ENCODE measurements at places on chromosomes 12 and 14.
A peak's percentile ranks its signal among the peaks of the same experiment; 100 is the strongest.

DNA sequence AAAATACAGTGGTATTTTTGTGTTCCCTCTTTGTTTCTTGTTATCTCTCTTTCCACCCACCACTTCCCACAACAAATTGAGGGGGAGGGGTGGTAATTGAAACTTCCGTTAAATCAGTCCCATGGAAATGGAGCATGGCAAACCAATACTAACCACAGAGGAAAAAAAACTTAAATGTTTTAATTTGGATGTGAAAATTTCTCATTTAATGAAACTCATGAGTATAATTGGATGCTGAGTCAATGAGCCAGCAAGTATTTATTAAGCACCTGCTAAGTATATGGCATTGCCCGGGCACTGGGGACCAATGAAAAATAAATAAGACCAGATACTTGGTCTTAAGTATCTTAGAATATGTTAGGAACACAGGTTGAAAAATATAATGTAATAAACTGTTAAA lies 147.5 kb downstream of the KCNH5 start:
- DNase-seq = no peak

- DNase-seq = no peak
These were observed 41.6 kb upstream of the CDK17 start for GRCh38 chr12:96441816-96442215.

GRCh38 chr14:34003082-34003668 lies 52.3 kb upstream of the EGLN3 start:
- DNase-seq = no peak

DNA sequence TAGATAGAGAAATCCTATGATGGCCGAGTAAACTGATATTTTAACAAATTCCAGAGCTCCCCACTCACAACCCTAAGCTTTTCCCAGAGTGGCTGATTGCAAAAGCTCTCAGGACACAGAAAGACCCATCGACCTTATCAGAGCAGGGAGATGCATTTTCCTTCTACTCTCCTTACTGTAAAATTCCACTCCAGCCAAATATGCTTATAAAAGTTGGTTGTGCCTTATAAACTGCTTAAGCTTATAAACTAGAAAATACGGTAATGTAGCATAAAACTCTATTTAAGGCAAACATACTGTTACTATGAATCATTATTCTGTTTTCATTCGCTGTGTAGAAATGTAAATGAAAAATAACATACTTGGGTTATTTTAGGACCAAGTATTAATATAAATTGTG lies 41.6 kb upstream of the TRHDE start:
- DNase-seq = no peak

- no peak for DNase-seq
These were observed at the start of gene STRN3 for GRCh38 chr14:31026077-31026449. TSS of gene STRN3 (minus strand) at chr14:31026379. CDS start at chr14:31026185, 194 bp downstream.

DNA sequence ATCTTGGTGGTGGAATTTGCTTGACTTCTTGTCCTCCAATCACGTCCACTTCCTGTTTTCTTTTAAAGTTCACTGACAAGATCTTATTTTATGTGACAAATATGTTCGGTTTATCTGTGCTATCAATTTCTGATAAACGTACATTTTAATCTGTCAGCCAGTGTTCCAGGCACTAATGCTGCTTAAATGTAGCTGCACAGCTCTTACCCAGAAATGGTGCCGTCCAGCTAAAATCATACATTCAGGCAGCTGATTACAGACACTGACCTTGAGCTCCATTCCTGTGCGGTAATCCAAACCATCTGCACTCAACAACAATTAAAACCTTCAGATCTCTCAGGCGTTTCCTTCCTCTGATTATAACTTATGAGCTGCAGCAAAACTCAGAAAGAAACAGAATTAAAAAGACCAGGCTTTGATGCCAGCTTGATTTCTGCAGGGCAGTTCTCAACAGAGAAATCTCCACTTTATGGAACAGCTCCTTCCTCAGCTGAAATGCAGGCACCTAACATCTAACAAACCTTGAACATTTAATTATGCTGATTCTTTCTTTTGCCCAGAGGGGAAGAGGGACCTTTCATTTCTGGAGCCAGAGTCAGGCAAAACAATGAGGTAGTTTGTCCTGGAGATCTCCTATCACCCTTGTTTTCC lies 26.4 kb upstream of the RASSF3 start:
- no peak for DNase-seq

- no peak for DNase-seq
These were observed 141.8 kb downstream of the MYRFL start for GRCh38 chr12:69966839-69967238.

DNA sequence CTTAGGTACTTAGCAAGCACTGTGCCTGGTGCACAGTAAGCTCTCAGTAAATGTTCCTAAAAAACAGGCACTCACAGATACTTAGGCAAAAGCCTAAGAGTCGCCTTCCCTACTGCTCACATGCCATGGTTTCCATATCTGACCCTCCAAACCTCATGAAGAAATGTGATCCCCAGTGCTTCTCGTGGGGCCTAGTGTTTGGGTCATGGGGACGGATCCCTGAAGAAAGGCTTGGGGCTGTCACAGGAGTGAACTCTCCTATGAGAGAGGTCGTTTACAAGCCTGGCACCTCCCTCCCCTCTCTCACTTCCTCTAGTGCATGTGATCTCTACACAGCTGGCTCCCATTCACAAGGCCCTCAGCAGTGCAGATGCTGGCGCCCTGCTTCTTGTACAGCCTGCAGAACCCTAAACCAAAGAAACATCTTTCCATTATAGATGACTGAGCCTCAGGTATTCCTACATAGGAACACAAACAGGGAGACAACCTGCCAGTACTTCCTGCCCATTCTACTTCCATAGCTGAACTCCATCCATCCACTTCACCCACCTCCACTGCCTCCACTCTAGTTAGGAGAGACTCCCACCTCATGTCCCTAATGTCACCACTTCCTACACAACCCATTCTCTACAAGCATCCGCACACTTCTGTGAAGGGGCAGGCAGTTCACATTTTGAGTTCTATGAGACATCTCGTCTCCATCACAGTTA lies 2.9 kb downstream of the SLC15A4 start:
- peak; percentile 67 for DNase-seq

DNA sequence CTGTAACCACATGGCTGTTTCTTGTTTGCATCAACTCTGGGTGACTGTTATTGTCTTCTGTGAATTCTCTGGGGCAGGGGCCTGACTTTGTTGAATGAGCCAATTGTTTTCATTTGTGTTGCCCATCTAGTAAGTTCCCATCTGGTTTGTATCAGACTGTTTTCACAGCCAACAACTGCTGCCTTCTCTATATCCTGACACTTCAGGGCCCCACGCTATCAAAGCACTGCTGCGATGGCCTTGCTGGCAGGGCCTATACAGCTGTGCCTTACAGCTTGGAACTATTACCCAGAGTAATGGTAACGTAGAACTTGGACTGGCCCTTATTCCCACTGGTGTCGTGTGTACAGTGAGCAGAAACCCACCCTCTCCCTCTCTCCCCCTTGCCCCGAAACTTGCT lies 104.3 kb upstream of the DACT1 start:
- peak; percentile 46 for DNase-seq

- DNase-seq = no peak
These were observed 26.2 kb upstream of the TBX3 start for GRCh38 chr12:114710151-114710550.

DNA sequence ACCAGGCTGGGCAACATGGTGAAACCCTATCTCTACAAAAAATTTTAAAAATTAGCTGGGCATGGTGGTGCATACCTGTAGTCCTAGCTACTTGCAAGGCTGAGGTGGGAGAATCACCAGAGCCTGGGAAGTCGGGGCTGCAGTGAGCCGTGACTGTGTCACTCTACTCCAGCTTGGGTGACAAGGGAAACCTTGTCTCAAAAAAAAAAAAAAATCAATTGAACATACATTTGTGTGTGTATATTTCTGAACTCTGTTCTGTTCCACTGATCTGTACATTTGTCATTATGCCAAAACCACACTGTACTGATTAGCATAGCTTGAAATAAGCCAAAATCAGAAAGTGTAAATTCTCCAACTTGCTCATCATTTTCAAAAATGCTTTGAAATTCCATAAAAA lies 254.6 kb downstream of the SOX5 start:
- no peak for DNase-seq

DNA sequence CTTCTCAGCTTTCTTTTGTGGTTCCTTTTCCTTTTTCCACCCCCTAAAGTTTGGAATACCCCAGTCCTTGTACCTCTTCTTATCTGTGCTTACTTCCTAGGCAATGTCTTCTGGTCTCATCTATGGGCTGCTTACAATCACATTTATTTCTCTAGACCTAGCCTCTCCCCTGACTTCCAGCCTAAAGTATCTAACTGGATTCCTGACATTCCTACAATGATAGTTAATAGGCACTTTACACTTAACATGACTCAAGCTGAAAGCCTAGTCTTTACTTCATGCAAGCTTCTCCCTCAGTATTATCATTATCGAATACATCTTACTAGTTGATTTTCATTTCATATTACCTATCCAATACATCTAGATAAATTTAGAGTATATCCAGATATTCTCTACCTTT lies 21.2 kb downstream of the CLECL1 start:
- no peak for DNase-seq

DNA sequence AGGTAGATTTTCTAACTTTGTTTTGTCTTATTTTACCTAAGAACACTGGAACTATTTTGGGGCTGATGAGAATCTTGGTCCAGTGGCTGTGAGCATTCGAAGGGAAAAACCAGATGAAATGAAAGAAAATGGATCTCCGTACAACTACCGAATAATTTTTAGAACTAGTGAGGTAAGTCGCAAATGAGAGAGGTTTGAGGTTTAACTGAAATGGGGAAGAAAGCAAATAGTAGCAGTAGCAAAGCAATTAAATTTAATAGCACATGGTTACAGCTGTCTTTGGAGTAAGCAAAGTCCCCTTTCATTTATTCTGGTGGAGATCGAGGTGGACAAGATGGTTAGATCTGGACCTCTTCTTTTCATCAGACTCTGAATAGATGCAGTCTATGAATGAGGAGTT lies 313.5 kb upstream of the RGS6 start:
- DNase-seq = no peak

- DNase-seq = no peak
These were observed 5.3 kb upstream of the LRRC10 start for GRCh38 chr12:69616025-69616424.

GRCh38 chr14:72782817-72783216 lies 111.1 kb downstream of the DPF3 start:
- DNase-seq = no peak

DNA sequence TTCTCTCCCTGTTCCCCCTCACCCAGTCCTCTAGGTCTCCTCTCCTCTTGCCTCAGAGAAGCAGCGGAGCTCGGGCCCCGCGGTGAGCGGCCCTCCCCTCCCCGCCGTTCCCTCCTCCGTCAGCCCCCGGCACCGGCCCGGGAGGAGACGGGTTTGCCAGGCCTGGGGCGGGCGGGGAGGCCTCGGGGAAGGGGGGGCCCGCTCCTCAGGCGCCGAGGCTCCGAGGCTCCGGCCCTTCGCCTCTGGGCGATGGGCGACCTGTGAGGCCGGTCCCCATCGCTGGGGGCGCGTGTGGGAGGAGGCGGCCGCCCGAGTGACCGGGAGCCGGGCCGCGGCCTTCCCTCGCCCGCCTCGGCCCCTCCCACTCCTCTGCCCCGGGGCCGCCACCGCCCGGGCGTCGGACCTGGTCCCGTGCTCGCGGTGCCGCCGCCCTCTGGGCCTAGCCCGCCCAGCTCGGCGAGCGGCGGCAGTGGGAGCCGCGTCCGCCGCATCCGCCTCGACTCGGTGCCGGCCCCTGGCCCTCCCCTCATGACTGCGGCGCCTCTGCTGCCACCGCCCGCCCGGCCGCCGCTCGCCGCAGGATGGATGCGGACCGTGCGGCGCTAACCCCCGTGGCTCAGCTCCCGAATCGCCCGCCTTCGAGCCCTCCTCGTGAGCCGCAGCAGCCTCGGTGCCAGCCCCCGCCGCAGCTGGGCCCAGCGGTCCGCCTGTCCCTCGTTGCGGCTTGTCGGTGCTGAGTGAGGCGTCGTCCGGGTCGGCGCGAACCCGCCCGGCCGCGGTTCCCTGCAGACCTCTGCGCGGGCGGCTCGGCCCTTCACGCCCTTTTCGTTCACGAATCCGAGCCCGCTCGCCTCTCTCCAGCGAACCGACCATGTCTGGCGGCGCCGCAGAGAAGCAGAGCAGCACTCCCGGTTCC lies 574 bp downstream of the WNK1 start:
- peak; percentile 77 for DNase-seq

DNA sequence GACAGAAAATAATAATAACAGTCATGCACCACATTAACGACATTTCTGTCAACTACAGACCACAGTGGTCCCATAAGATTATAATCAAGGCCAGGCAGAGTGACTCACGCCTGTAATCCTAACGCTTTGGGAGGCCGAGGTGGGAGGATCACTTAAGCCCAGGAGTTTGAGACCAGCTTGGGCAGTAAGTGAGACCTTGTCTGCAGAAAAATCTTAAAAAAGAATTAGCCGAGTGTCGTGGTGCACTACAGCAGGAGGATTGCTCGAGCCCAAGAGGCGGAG lies 8.6 kb downstream of the NAB2 start:
- DNase-seq = no peak

DNA sequence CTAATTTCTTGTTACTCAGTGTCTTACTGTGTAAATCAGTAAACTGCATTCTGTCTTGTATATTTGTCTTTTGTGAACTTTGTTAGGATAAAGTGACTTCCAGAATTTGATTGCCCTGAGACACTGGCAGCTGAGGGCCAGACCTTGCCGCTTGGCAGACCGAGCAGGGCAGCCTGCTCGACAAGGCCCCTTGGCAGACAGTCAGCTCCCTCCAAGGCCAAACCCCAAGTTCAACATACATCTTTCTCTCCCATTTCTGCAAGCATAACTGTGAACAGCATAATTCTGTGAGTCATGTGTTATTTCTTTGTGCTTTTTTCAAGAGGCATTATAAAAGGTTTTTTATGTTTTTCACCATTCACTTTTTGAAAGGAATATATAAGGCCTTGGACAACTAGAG lies 39.2 kb upstream of the BMAL2 start:
- peak; percentile 43 for DNase-seq

GRCh38 chr12:749751-750270 lies 2.6 kb upstream of the WNK1 start:
- DNase-seq = no peak

DNA sequence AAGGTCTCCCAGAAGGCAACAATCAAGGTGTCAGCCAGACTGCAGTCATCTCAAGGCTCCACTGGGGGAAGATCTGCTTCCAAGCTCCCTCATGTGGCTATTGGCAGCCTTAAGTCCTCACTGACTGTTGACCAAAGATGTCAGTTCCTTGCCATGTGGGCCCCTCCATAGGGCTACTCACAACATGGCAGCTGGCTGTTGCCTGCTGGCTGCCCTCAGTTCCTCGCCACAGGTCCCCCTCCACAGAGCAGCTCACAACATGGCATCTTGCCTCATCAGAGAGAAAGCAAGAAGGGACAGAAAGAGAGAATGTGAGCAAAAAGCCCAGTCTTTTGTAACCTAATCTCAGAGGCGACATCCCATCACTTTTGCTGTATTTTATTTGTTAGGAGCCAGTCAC lies 34.4 kb upstream of the EGLN3 start:
- DNase-seq = no peak

- peak; percentile 88 for DNase-seq
These were observed at the start of gene RASSF3 for GRCh38 chr12:64610079-64610659. TSS of gene RASSF3 (plus strand) at chr12:64610495. CDS start at chr12:64610633, 138 bp downstream.

GRCh38 chr14:22271838-22272799 lies 316.9 kb downstream of the DAD1 start:
- no peak for DNase-seq

GRCh38 chr12:90695415-90695814 lies 259.6 kb downstream of the CCER1 start:
- DNase-seq = no peak
